IMR-90 (cell line): ENCODE measurements at places on chromosomes 16 and 17. TPM values are rescaled to one million over a fixed set of nuclear protein-coding genes. Genes with fewer than 3 reads are reported as not detected.
A peak's percentile ranks its signal among the peaks of the same experiment; 100 is the strongest.

DNA sequence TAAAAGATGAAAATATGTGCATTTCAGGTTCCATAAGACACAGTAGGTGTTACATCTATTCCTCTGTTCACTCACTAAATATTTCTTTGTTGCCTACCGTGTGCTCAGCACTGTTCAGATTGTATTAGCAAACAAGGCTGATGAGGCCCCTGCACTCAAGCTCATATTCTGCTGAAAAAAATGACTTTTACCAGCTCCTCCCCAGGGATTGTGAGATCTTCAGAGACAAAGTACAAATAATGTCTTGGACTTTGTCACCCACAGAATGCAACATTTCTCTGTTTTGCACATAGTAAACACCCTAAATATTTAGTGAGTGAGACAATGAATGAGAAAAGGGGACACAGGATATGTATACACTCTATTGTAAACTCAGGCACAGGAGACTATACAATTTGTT is 21.9 kb upstream of the MYOCD start:
- DNase-seq: no peak

- no peak for DNase-seq
Measured at GRCh38 chr16:52758473-52758855, 211.5 kb upstream of the TOX3 start.

GRCh38 chr16:280552-280951 is at the start of gene ARHGDIG:
TSS of gene ARHGDIG (plus strand) at chr16:280591. CDS start at chr16:280681, 90 bp downstream.
- DNase-seq: no peak

DNA sequence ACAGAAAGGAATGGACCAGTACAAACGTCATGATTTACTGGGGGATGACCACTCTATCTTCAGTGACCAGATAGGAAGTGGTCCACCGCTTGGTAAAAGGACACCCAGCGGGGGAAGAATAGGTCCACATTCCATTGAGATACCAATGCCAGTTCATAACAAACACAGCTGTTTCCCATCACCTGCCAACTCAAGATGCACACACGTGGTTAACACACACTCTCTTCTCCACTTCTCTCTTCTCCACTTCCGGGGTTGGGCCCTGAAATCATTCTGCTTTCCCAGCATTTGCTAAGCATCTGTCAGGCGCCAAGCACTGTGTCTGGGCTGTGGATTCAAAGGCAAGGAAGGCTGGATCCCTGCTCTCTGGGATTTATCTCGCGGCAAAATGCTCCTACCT is 175.5 kb downstream of the SLC39A11 start:
- DNase-seq: peak; percentile 42

ASPHD1 gene
- total RNA-seq: 4.1 and 4.2 TPM in 2 replicates
